NCI-H2081 treated with DMSO at 0.1 percent for 48 hours (cell line): ENCODE measurements at places on chromosomes 5 and 9.

GRCh38 chr5:135172718-135173117 lies 138.7 kb upstream of the PITX1 start:
- DNase-seq: no peak

DNA sequence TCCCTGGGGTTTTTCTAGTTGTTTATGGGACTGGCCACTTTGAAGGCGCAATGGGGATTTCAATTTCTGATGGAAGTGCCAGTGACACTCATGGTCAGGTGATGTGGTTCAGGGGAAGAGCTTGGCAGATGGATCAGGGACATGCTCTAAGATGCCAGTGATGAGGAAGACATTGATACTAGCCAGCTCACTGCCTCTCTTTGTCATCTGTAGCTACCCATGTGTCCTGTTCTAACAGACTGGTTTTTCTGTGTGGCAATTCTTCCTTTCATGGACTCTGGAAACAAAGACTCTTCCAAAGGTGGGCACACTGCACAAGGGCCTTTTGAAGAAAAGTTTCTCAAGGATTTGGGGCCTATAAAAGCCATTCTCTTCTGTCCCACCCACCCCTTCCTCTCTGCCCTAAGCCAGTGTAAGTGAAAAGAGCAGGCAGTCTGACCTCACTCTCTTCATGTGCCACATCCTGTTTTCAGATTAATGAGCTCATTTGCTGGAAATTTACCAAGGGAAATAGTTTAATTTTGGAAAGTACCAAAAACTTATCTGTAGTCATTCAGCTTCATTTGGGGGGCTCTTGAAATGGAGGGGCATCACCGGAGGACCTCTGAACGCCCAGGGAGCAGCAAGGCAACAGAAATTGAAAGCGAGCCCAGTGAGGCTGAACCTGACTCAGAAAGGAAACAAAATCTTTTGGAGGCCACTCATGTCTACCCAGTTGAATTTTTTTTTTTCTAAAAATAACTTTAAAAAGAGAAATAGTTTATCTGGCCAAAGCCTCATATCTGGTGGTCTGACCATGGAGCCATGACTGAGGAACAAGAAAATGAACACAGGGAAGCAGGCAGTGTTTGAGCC lies 4.9 kb upstream of the TRAF1 start:
- no peak for DNase-seq

DNA sequence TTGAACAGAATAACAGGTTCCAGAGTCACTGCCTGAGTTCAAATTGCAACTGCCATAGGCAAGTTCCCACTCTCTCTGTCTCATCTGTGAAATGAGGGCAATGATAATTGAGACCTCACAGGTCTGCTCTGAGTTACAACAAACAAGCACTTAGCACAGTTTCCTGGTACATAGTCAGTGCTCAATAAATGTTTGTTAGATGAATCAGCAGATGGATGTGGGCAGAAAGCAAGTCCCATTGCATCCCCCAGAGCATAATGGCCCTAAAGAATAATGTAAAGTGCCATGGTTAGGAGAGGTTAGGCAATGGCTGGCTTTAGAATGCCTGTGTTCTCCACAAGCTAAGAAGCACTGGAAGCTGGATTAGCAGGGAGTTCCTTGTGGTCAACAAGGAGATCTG lies 136.5 kb upstream of the LARP1 start:
- DNase-seq: no peak

DNA sequence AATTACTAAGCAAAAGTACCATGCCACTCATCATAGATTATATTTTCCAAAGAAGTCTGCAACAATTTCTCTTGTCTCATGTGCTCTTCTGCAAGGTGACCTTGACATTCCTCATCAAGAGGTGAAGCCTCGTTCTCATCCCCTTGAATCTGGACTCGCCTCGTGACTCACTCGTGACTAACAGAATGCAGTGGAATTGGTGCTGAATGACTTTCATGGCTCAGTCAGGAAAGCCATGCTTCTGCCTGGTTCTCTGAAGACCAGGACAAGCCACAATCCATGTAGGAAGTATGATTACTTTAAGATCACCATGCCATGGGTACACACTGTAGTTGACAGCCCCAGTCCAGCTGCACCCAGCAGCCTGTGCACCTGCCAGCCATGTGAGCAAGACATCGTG lies 335.8 kb downstream of the GADD45G start:
- no peak for DNase-seq

- DNase-seq: no peak
These were observed 395.7 kb upstream of the ZNF462 start for GRCh38 chr9:106467113-106467864.

DNA sequence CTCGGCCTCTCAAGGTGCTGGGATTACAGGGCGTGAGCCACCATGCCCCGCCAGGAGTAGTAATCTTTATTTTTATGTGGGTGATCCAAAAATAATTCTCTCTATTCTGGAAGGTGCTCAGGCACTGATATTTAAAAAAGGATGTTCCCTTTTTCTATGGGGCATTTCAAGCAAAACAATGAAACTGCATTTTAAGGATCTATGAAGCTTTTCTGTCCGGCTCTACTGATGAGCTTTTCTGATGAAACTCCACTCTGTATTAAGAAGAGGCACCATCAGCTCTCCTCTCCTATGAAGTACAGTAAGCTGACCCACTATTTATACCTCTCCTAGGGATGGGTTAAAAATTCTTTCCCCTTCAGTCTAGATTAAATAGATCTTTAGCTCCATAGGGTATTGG lies 7.4 kb downstream of the ADAM19 start:
- no peak for DNase-seq

DNA sequence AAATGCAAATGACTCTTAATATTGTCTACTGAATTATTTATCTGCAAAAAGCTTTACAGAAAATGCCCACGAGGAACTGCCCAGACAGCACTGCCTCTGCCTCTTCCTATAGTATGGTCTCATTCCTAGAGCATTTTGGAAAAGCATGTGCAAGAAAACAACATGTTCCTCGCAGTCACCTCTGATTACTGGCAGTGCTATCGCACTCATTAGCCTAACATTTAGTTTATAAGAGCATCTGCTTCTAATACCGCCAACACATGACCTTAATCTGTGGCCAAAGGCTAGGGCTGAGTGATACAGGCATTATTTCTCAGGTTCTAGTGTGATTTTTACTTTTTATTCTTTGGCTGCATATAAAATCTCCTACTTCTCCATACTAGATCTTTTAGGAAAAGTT lies 259.2 kb downstream of the FBXL17 start:
- no peak for DNase-seq

GRCh38 chr5:142114687-142115086 lies 6.1 kb downstream of the NDFIP1 start:
- DNase-seq: no peak

DNA sequence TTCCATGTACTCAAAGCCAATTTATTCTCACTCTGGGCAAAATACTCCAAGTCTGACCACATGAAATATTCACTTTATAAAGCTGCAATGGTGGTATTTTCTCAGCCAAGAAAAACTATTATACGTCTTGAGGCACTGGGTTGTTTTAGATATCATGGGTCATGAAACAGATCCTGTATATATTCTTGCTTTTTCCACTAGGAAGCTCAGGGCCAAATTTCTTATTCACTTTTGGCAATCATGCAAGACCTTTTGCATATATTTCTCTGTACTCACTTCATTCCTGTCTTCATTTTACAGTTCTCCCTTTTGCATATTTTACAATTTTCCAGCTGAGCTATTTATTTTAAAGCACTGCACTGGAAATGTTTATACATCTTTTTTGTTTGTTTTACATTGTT lies 49.8 kb downstream of the GABBR2 start:
- DNase-seq: no peak

- no peak for DNase-seq
These were observed at the start of gene ITK for GRCh38 chr5:157180374-157181264. ITK (plus strand) TSS chr5:157180840; CDS start chr5:157180978, 138 bp downstream.

DNA sequence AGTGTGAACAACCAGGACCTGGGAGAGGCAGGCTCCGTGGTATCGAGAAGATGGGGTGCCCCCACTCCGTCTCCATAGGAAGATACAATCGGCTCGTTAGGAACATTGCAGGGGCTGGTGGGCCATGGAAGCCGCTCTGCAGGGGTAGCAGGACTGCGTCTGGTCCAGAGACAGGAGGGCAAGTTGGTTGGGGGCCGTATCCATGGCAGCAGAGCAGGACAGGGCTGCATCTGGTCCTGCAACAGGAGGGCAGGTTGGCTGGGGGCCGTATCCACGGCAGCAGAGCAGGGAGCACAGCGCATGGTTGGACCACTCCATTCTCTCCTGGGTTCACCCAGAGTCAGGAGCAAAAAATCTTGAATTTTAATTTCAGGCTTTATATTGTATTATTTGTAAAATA lies 98.2 kb downstream of the ANKRD33B start:
- DNase-seq: no peak

GRCh38 chr5:139733010-139733688 lies 62.5 kb upstream of the PSD2 start:
- DNase-seq: no peak

- DNase-seq: no peak
These were observed 97.4 kb downstream of the PPP2R2B start for GRCh38 chr5:146781157-146781556.

DNA sequence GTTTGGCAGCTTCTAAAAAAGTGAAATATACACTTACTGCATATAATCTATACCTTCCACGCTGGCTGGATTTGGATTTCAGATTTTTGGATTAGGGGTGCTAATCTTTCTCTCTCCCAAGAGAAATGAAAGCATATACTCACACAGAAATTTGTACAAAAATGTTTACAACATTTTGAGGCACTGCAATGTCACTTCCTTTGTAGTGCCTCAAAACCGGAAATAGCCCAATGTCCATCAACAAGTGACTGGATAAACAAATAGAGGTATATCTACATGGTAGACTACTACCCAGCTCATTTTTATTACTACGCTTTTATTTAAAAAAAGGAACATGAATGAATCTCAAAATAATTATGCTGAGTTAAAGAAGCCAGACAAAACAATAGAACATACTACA lies 74.0 kb upstream of the MIER3 start:
- DNase-seq: no peak

GRCh38 chr5:170860818-170861666 lies 776 bp upstream of the RANBP17 start:
- no peak for DNase-seq

DNA sequence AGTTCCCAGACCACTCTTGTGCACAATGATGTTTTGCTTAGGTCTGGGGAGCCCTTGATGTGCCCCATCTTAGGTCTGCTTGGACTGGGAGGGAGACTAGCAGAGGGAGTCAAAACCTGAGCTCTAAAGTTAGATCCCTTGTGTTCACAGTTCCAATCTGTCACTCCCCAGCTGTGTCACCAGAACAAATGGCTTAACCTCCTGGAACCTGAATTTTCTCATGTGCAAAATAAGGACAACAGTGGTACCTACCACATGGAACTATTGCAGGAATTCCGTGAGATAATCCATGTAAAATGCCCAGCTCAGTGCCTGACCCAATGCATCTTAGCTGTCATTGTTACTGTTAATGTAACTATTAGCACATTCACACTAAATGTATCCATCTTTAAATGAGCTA lies 45.5 kb downstream of the GALNT10 start:
- DNase-seq: no peak

DNA sequence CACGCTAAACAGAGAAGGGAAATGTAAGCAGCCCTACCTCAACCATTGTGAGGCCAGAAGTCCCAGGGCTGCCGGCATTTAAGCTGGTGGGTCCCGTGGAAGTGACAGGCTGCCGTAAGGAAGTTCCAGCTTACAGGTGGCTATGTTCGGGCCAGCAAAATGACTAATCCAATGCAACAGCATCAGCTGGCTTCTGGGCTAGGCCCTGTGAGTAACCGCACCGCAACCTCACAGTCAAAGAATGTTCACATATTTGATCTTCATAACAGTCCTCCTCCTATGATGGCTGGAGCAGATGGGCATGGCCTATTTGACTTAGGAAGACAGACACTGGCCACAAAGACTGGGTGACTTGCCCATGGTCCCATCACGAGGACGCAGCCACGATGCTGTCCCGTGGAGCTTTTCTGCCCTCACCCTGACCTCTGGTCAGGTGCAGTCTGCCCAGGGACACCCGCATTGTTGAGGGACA lies 88.2 kb downstream of the LIFR start:
- DNase-seq: no peak

- no peak for DNase-seq
These were observed 59.2 kb upstream of the STK32A start for GRCh38 chr5:147175516-147176097.

DNA sequence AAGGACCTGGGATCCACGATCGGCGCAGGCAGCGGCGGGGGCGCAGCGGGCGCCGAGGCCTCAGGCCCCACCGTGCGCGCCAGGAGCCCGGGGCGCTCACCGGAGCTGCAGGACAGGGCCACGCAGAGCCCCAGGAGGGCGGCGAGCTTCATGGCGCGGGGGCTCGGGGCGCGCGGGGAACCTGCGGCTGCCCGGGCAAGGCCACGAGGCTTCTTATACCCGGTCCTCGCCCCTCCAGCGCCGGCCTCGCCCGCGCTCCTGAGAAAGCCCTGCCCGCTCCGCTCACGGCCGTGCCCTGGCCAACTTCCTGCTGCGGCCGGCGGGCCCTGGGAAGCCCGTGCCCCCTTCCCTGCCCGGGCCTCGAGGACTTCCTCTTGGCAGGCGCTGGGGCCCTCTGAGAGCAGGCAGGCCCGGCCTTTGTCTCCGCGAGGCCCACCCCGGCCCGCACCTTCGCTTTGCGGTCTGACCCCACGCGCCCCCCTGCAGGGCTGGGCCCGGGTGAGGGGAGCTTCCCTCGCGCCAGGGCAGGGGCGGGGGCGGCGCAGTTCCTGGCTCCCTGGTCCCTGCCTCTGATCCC lies at the start of gene SCGB3A1:
Gene SCGB3A1, minus strand, starts transcription at position 189 of the 577 bp plus-strand sequence. Its CDS starts 37 bp downstream, at position 152.
- DNase-seq: no peak

DNA sequence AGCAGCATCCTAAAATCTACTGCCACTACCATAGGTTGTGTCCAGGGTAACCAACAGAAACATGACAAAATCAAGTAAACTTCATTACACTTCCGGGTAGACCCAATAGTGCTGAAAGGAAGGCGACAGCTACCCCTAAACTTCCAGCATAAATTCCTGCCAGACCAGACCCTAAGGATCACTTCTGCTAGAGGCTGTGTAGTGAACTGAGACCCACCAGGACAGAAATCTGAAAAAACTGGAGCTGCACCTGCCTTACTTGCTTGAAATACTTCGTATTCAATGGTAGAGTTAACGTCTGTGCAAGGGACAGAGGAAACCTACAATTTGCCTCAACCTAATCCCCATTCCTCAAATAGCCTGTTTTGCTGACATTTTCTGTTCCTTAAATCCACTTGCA lies 1.0 kb upstream of the SECISBP2 start:
- DNase-seq: no peak

- no peak for DNase-seq
These were observed 28.7 kb downstream of the ANKRD34B start for GRCh38 chr5:80541392-80541791.

DNA sequence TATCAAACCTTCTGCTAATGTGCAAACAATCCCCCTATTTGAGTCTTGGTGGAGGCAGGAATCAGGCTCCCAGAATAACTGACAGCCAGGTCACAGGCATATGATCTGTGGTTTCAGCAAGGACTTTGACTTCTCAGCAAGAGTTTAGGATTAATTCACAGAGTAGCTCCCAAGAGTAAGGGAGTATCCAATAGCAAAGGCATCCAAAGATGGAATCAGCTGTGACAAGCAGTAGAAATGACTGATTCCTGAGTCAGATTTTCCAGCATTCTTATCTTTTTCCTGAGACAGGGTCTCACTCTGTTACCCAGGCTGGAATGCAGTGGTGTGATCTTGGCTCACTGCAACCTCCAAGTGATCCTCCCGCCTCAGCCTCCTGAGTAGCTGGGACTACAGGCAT lies 108.3 kb downstream of the EPB41L4A start:
- no peak for DNase-seq

- DNase-seq: no peak
These were observed 29.3 kb downstream of the MARVELD2 start for GRCh38 chr5:69444127-69444754.

- DNase-seq: no peak
These were observed 4.5 kb downstream of the LSM11 start for GRCh38 chr5:157747766-157748700.

- no peak for DNase-seq
These were observed 121.5 kb downstream of the MAST4 start for GRCh38 chr5:66717455-66718373.
